Chondrocyte (in vitro differentiated cells): ENCODE measurements at places on chromosomes 6 and 20. TPM values are rescaled to one million over a fixed set of nuclear protein-coding genes. Genes with fewer than 3 reads are reported as not detected.

Gene BEND6
- 8.9 to 15.8 TPM (median 10.9 TPM) in 3 replicates for total RNA-seq

Gene GATA5
- total RNA-seq: not detected in 3 replicates

Gene OTOR
- total RNA-seq: not detected in 3 replicates

Gene HLA-G
- total RNA-seq: 0.30 to 0.46 TPM in 2 of 3 replicates, not detected in the other

Gene EPB41L1
- total RNA-seq: 41.1 to 42.7 TPM (median 42.1 TPM) in 3 replicates

Gene PDE7B
- 0.05 to 0.41 TPM in 2 of 3 replicates, not detected in the other for total RNA-seq

Gene CGA
- total RNA-seq: 1.3 TPM in 1 of 3 replicates, not detected in the others

Gene SYNDIG1
- 5.6 to 16.4 TPM (median 6.1 TPM) in 3 replicates for total RNA-seq

Gene CCDC28A
- 6.2 to 7.1 TPM (median 6.4 TPM) in 3 replicates for total RNA-seq

Gene BPI
- 0.55 to 0.74 TPM (median 0.68 TPM) in 3 replicates for total RNA-seq

Gene CD109
- total RNA-seq: 25.4 to 33.1 TPM (median 26.0 TPM) in 3 replicates

Gene TFAP2D
- not detected in 3 replicates for total RNA-seq

Gene PROKR2
- not detected in 3 replicates for total RNA-seq

Gene GMPR
- 9.7 to 14.4 TPM (median 11.5 TPM) in 3 replicates for total RNA-seq

Gene BAG2
- 12.1 to 13.7 TPM (median 12.1 TPM) in 3 replicates for total RNA-seq

Gene CDSN
- 0.12 TPM in 1 of 3 replicates, not detected in the others for total RNA-seq

Gene PSMB8
- 14.6 to 17.4 TPM (median 16.2 TPM) in 3 replicates for total RNA-seq

Gene TULP1
- not detected in 3 replicates for total RNA-seq

Gene PRDM13
- total RNA-seq: not detected in 3 replicates

Gene HDAC2
- total RNA-seq: 104 to 116 TPM (median 104 TPM) in 3 replicates

Gene SLC17A2
- total RNA-seq: not detected in 3 replicates

Gene CYP24A1
- total RNA-seq: not detected in 3 replicates

Gene CHRNA4
- not detected in 3 replicates for total RNA-seq

Gene C20orf96
- total RNA-seq: 10.8 to 12.1 TPM (median 11.1 TPM) in 3 replicates

Gene CRISP3
- total RNA-seq: not detected in 3 replicates

Gene CCDC167
- 28.3 to 34.0 TPM (median 29.9 TPM) in 3 replicates for total RNA-seq

Gene HLA-DQA1
- total RNA-seq: not detected in 3 replicates

Gene ARFGEF3
- 1.1 to 2.7 TPM (median 2.7 TPM) in 3 replicates for total RNA-seq

Gene CYP39A1
- 0.31 to 0.62 TPM in 2 of 3 replicates, not detected in the other for total RNA-seq

Gene PRPH2
- total RNA-seq: not detected in 3 replicates

Gene MYLK4
- total RNA-seq: 0.99 to 1.1 TPM (median 1.00 TPM) in 3 replicates

Gene C20orf141
- not detected in 3 replicates for total RNA-seq

Gene MEI4
- total RNA-seq: not detected in 3 replicates

Gene GCNT2
- total RNA-seq: 0.12 to 0.67 TPM (median 0.44 TPM) in 3 replicates

Gene TDRD6
- total RNA-seq: 0.07 to 0.29 TPM (median 0.13 TPM) in 3 replicates

Gene NAPB
- 7.5 to 10.6 TPM (median 8.1 TPM) in 3 replicates for total RNA-seq

Gene GSTA2
- total RNA-seq: not detected in 3 replicates

Gene ZNF335
- 14.2 to 18.3 TPM (median 14.6 TPM) in 3 replicates for total RNA-seq

Gene TSPO2
- total RNA-seq: not detected in 3 replicates

Gene WFDC5
- not detected in 3 replicates for total RNA-seq

Gene MYO6
- total RNA-seq: 32.5 to 56.0 TPM (median 34.4 TPM) in 3 replicates

Gene TM9SF4
- total RNA-seq: 64.8 to 87.9 TPM (median 83.7 TPM) in 3 replicates

Gene ELMO2
- total RNA-seq: 38.8 to 52.9 TPM (median 48.0 TPM) in 3 replicates

Gene CDYL
- total RNA-seq: 40.7 to 63.7 TPM (median 60.9 TPM) in 3 replicates

Gene BHLHE23
- not detected in 3 replicates for total RNA-seq
